ENCODE measurements at places on chromosomes 5 and 9.

DNA sequence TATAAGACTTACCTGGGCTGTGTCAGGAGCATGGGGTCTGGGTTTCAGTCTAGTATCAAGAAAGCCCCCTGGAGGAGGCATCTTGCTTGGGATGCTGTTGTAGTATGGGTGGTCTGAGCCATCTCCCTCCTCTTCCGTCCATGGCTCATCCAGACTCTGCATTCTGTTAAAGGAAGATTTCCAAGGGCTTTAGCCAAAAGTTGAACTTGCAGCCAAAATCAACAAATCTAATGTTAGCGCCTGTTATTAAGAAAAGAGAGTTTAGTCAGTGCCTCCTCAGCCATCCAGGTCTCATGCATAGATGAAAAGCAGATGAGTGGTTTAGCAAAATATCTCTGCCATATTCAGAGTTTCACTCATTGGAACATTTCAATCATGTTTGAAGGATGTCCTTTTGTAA is 55.6 kb downstream of the S1PR3 start:
- no peak for DNase-seq

DNA sequence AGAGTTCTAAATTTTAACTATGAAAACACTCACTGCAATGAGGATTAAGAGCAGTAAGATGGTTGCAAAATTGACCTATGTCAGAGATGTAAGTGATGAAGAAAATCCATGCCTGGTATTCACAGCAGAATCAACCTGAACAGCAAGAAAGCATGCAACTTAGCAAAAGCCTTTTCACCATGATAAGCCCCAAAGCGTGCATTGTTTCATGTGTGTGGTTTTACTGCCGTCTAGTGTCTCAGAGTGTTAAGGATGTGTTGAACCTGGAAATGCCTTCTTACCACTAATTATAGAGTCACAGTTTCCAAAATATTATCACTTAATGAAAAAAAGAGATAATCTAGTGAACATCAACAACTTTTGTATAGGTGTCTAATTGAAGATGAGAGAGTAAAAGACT is 415.2 kb upstream of the TRPC7 start:
- no peak for DNase-seq

DNA sequence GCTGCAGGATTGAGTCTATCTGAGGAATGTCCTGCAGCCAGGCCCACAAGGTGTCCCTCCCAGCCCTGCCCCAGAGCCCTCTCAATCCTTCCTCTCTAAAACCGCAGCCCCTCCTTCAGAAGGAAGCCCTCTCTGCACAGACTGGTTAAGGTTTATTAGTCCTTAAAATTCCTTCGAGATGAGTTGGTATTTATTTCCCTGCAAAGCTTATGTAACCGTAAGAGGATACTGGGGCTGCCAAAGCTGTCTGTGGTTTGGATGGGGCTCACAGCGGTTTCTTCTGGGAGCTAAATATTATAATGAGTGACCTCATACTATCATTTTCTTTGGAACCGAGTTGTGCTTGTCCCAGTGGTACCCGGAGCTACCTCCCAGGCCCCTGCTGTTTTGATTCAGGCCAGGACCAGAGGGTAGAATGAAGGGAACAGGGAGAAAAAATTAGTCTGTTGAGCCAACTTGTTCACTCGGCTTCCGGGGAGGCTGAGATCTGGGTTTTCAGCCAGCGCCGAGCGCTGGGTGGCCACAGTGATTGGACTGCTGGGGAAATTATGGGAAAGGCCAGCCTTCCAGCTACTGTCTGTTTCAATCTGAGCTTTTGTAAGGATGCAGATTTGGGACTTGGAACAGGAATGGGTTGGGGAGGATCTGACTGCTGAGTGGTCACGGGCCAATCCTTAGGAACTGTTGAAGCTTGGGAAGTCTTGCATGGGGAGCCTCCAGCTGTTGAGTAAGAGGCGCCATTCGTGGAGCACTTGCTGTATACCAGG is 107.5 kb downstream of the NDFIP1 start:
- DNase-seq = no peak

- DNase-seq = no peak
These were observed 64.5 kb downstream of the ENTREP1 start for GRCh38 chr9:69389437-69389995.

DNA sequence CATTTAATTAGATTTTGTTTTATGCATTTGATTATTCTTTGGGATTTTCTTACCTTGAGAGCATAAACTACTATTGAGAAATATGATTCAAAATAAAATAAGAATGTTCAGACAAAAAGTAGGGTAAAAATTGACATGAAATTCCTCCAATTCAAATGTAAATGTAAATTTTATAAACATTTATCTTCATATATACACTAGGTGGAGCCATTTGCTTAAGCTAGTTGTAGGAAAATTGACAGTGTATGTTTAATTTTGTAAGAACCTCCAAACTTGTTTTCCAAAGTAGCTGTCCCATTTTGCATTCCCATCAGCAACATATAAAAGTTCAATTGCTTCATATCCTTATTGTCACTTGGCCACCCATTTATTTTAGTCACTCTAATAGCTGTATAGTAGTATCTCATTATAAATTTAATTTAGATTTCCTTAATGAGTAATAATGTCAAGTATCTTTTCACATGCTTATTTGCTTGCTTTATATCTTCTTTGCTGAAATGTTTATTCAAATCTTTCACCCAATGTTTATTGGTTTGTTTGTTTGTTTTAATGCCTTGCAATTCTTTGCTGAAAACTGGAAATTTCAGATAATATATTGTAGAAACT is 37.6 kb upstream of the SLCO6A1 start:
- no peak for DNase-seq

DNA sequence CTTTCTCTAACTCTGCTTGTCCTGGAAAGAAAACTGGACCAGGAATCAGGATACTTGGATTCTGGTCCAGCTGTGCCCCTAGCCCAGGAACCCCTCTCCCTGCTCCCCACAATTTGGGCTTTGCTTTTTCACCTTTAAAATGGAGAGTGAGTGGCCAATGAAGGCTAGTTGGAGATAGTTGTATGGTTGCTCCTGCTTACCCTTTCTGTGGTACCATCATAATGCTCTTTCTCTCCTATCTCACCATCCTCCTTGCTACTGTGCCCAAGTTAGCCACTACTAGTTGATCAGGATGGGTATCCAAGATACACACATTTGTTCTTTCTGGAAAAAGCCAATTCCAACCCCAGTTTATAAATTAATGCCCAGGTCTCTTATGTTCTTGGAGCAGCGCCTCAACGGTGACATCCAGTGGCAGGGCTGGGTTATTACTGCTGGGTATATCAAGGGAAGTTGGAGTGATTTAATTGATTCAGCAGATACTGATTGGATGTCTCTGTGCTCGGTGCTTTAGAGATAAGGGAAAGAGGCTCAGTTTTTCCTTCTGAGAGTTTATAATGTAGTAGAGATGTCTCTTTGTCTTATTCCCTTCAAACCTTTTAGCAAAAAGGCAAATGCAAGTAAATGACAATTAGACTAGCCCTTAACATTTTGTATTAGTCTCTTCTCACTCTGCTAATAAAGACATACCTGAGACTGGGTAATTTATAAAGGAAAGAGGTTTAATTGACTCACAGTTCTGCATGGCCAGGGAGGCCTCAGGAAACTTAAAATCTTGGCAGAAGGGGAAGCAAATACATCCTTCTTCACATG is 38.5 kb downstream of the FAXDC2 start:
- peak; percentile 26 for DNase-seq

- no peak for DNase-seq
These were observed 28.1 kb upstream of the ADAMTS2 start for GRCh38 chr5:179373101-179373934.

- DNase-seq = no peak
These were observed 58.9 kb downstream of the NDFIP1 start for GRCh38 chr5:142167458-142167857.

DNA sequence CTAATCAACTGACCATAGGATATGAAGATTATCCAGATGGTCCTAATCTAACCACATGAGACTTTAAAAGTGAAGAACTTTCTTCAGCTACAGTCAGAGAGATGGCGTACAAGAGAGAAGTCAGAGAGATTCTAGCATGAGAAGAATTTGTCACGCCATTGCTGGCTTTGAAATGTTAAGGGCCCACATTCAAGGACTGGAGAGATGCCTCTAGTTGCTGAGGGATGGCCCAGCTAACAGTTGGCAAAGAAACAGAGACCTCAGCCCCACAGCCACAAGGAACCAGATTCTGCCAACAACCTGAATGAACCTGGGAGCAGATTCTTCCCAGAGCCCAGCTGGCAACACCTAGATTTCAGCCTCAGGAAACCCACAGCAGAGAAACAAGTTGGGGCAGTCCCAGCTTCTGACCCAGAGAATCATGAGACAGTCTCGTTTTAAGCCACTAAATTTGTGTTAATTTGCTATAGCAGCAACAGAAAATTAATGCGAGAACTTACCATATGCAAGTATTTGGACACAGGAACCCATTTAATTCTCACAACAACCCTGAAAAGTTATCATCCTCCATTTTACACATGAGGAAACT is 132.0 kb downstream of the MLLT3 start:
- DNase-seq = no peak

DNA sequence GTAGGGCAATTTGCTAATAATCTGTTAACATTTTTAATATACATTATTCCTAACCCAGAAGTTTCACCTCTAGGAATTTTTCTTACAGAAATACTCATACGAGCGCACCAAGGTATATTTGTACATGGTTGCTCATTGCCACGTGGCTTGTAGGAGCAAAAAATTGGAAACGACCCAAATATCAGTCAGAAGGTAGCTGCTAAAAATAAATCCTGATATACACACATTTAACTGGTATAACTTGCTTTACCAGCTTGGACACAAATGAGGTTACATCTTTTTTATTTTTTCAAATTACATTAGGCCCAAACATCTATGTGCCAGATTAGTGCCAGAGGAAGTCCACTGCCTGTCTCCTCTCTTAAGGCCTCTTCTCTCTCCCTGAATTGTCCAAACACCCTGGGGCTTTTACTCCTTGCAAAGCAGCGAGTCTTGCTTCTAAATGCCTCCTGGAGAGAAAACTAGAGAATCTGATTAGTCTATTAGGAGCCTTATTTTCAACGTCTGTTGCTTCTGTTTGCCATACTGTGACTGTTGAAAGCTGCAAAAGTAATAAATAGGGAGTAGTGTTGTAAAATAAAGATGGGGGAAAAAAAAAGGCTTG is 92.0 kb upstream of the SSBP2 start:
- no peak for DNase-seq

DNA sequence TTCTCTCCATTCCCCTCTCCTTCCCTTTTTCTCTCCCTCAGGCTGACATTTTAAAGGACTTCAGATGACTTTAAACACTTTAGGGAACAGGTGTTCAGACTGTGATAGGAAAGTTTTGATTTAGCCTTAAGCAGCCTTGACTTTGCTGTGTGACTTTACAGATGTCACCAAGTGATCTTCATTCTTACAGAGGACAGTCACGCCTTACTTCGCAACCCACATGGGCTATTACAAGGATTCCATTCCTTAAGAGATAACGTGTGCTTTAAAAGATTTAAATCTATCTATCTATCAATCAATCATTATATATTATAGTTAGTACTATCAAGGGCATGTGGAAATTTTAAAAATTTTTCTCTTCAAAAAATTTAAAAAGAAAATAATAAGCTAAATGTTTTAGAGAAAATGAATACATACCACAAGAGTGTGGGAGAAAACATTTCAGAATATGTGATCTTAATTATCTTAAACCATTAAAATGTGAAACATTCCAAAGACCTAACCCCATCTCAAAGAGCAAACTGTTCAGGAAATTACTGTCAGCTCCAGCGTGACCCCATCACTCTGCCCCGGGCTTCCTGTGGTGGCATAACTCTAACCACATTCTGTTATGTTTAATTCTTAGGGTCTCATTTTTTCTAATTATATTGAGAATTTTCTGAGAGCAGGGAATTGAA is 530.5 kb downstream of the SEMA5A start:
- DNase-seq = no peak

DNA sequence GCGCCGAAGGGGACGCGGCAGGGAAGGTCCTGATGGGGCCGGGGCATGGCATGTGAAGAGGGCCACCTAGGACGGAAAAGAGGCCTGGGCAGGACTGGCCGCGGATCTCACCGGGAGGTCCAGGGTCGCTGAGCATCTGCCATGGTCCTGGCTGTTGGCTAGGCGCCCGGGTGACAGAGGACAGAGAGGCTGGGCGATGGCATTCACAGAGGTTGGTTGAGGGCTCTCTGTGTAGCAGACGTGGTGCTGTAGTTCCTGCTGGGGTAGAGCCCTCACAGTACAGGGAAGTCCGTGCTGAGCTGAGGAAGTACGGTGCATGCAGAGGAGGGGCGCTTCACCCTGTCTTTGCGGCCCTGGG is 427 bp downstream of the PCYOX1L start:
- DNase-seq = no peak

DNA sequence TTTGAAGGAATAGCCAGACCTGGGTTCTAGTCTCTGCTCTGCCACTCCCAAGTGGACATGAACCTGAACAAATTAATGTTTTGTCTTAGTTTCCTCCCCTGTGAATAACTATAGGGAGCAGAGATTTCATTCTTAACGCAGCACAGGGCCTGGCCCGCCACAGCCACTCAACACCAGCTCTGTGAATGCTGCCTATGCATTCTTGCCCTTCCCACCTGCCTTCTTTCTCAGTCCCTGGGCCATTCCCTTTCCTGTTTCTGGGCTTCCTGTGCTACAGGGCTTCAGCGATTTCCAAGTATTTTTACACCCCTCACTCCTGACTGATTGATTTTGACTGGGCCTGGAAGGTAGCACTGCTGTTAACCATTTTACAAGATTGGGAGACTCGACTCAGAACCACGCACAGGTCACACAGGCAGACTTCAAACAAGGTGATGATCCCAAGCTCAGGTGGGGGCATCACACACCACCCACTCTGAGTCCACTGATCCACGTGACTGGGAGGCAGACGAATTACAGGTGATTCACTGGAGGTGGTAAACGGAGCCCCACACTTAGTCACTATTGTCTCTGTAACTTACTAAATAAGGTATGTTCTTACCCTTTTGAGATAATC is 21.4 kb downstream of the PTPN3 start:
- no peak for DNase-seq

DNA sequence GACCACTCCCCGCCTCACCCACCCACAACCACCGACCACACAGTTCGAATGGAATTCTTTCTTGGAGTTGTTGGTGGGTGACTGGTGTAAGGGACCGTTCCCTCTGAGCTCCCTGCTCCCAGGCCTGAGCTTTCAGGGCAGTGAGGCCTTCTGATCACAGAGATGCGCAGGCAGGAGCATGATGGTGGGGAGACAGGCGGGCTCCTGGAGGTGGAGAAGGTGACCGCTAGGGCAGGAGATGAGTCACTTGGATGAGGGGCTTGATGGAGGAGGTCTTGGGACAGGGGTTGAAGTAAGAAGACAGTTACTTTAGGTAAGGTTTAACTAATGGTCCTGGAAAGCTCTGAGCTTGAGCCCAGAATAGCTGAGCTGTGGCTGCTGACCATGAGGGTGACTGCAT is 88.5 kb downstream of the HSPA4 start:
- no peak for DNase-seq

DNA sequence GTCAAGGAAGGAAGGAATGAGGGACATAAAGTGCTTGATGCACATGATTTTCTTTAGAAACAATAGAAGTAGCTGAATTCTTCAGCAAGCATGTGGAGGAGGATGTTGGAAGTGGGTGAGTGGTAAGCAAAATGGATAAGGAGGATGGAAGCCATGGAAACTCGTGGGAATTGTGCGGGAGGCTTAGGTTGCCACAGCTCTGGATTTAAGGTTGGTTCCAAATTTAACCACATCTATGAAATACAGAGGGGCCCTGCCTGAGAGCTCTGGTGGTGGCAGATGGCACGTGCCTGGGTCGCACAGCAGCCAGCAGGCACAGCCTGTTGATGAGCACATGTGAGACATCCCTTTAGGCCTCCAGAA is 284.7 kb downstream of the SMARCA2 start:
- DNase-seq = no peak

Data from stimulated activated CD4-positive, alpha-beta T cell treated with anti-CD3 and anti-CD28 coated beads, Interleukin-1b, Interleukin-23, amount 100 ng/mL, for 1 hour (primary cell).